Stimulated activated CD8-positive, alpha-beta memory T cell treated with anti-CD3 and anti-CD28 coated beads, Interleukin-15, amount 100 ng/mL, for 24 hours (primary cell): ENCODE measurements at places on chromosomes 5 and 9.

GRCh38 chr5:142874540-142874939 lies 104.4 kb downstream of the ARHGAP26 start:
- DNase-seq = no peak

- DNase-seq = no peak
Observed at GRCh38 chr5:143115381-143115780, 288.1 kb downstream of the NR3C1 start.

DNA sequence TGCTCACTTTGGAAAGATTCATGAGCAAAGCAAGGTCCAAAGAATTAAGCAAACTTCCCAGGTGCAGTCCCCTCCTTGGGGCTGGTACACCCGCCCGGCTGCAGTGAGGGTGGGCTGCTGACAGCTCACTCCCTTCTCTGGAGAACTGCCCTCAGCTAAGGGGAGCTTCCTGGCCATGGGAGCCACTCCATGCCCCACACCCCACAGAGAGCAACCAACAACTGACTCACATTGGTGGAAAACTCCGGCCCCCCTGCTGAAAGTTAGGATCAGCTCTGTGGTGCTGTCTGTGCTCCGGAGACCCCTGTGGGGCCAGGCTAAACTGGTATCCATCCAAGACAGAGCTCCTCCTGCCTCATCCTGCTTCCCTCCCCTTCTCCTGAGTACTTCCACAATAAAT lies 223.0 kb downstream of the GABBR2 start:
- no peak for DNase-seq

DNA sequence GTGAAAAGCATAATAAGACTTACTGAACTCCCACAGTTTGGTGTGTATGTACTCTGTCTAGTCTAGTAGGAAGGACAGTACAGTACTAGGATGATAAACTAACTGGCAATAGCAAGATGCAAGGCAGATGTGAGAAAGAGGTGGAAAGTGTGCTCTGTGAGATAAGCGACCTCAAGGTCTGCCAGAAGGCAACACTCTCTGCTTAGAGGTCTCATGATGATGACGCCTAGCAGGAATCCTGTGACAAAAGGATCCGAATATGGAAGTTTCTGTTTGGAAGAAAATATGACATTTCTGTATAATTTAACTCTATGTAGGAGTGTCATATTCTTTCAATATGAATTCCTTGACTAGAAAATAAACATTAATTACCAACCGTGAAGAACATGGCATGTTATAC lies 112.2 kb downstream of the PLPPR1 start:
- DNase-seq = no peak

DNA sequence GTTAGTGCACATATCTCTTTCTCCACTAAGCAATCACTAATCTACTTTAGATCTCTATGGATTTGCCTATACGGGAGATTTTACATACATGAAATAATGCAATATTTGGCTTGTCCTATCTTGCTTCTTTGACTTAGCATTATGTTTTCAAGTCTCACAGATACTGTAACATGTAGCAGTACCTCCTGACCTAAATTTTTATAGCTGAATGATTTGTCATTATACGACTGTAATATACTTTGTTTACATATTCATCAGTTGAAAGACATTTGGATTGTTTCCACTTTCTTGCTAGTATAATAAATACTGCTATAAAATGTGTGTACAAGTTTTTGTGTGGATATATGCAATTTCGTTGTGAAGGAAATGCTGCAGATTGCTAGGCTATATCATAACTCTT lies 1520.8 kb upstream of the CDH6 start:
- no peak for DNase-seq

DNA sequence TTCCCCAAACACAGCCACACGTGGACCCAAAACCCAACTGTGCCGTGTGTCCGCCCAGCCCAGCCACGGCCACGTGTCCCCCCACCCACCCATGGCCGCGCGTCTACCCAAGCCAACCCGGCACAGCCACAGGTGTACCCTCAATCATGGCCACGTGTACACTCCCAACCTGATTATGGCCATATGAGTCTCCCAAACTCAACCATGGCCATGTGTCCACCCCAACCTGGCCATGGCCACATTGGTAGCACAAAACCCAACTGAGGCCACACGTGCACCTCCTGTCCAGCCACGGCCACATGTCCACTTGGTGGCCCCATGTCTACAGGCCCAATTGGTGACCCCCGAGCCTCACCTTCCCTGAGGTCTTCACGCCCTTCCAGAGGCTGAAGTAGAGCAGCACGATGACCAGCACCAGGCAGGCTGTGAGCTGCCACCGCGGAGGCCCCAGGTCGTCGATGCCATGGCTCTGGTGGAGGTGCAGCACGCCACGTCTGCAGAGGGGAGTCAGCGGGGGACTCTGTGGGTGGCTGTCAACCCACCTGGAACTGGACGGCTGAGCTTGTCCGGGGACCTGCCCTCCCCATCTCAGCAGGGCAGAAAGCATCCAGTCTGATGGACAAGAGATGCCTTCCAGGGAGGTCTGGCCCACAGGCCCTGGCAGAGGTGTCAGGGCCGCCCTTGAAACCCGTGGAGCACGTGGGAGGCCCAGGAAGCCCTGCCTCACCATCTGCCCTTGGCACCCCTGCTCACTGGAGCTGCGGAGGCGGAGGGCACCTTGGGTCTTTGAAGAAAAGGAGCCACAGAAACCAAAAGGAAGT lies 23.5 kb downstream of the SLC6A3 start:
- no peak for DNase-seq

GRCh38 chr9:94256007-94256406 lies 3.1 kb upstream of the ZNF169 start:
- DNase-seq = no peak

DNA sequence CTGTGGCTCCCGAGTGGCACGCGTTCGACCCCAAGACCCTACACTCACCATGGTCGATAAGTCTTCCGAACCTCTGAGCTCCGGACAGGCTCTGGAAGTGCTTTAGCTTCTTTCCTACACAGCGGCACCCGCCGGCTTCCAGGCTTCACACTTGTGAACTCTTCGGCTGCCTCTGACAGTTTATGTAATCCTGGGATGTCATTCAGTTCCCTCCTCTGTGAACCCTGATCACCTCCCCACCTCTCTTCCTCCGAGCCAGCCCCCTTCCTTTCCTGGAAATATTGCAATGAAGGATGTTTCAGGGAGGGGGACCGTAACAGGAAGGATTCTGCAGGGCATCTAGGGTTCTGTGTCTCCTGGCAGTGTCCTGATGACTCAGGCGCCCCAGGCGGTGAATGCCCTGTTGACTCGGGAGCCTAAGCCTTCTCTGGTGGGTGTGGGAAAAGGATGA lies at the start of gene CD14:
TSS of gene CD14 (minus strand) at position 155 of the 451 bp plus-strand sequence. CDS start at position 51, 104 bp downstream.
- no peak for DNase-seq

GRCh38 chr9:100134731-100135130 lies 35.7 kb downstream of the INVS start:
- no peak for DNase-seq

DNA sequence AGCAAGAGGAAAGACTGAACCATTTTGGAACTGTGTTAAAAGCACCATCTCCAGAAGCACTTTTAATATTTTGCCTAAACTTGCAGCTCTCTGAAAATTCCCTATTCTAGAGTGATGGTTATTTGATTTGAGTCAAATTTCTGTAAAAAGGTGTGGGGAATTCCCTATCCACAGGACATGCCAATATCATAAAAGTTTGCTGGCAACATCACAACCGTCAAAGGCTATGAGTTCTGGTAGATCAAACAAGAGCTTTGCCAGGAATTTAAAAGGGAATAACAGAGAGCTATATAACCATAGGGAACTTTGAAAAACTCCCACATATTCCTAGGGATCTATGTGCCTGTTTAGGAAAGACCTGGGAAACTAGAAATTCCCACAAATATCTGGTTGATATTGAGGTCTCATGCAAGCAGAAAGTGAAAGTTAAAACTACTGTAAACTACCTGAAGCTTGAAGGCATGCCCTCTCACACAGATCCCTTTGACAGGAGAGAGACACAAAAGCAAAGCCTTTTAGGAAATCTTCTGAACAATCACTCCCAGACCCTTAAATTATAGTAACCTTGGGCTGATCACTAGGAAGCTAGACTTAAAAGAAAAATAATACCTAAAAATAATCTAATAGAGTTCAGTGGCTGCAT lies 549.9 kb downstream of the ANXA1 start:
- no peak for DNase-seq

- DNase-seq = no peak
Observed at GRCh38 chr5:72066705-72067107, 40.6 kb upstream of the MAP1B start.

- no peak for DNase-seq
Observed at GRCh38 chr9:89006267-89006666, 15.0 kb downstream of the S1PR3 start.

DNA sequence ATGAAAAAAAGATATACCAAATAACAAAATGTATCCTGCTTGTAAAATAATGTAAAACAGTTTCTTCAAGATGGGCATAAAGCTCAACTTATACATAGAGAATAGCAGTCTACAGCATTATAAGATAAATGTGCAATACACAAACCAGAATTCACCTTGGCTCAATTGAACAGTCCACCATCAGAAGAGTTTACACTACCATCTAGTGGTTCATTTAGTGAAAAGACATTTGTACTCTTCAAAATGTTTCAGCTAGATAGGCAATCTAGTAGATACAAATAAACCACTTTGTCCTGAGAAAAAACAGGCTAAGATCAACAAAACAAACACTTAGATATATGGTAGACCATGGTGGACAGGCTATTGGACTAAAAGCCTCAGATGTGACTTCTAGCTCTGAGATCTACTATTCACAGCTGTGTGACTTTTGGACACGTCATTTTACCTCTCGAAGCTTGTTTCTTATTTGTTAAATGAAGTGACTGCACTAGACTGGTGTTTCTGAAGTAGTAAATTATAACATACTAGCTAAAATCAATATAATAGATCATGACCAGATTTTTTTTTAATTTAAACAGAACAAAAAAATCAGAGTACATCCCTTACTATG lies 22.1 kb upstream of the TPD52L3 start:
- no peak for DNase-seq

- DNase-seq = no peak
Observed at GRCh38 chr5:139461698-139462097, 845 bp downstream of the ECSCR start.

DNA sequence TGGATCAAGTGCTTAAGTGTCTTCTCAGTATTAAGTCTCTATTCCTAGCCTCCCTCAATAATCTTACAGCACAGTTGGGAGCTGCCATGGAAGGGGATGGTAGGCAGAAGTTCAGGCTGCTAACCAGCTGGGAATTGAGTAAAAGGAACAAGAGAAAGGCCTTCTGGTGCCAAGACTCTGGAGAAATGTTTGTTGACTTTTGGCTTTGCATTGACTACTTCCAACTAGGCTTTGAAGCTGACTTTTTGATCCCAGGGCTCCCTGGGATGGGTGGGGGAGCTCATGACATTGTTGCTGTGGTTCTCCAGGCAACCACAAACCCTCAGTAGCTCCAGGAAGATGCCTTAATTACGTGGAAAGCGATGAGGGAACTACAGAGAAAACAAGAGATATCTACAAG lies 85.2 kb upstream of the HTR4 start:
- DNase-seq = no peak
